Hematopoietic multipotent progenitor cell treated with erythropoietin and hydrocortisone succinate and interleukin-3 and kit ligand, for 8 days (in vitro differentiated cells): ENCODE measurements at places on chromosomes 4 and X.

DNA sequence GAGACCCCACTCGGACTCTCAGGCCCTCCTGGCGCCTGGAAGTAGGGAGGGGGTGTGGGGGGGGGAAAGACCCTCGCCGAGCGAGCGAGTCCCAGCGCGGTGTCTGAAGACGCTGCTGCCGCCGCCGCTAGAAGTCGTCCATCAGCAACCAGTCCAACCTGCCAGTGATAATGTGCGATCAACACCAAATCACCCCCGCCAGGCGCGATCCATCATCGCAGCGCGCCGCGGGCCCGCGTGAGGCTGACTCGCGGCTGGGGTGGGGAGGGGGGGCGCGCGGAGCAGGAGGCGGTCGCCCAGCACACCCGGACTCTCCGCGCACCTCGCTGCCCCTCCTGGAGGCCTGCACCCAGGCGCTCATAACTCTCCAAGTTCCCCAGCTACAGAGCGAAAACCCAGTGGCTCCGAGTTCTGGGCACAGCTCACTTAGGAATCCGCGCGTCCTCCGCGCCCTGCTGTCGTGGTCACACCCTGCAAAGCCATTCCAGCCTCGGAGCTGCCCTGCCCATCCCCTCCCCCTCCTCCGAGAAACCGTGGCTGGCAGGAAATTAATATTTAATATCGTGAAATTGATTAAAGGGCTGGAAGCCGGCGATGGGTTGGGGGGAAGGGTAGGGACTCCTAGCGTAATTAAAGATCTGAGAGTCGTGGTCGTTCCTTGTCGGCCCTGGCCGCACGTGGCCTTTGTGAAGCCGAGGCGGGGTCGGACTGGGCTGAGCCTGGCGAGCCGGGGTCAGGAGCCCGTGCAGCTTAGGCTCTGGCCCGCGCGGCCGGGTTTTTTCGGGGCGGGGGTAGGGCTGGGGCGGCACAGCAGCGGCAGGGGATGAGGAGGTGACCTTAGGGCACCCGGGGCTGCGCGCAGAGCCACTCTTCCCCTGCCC is 58.1 kb upstream of the BCOR start:
- no peak for DNase-seq

- DNase-seq = no peak
Observed at GRCh38 chr4:96016634-96017299, 176.9 kb downstream of the PDHA2 start.

GRCh38 chrX:44922980-44923379 is 50.0 kb downstream of the KDM6A start:
- no peak for DNase-seq

GRCh38 chr4:94412658-94413038 is 39.1 kb upstream of the PDLIM5 start:
- DNase-seq = peak; percentile 9

DNA sequence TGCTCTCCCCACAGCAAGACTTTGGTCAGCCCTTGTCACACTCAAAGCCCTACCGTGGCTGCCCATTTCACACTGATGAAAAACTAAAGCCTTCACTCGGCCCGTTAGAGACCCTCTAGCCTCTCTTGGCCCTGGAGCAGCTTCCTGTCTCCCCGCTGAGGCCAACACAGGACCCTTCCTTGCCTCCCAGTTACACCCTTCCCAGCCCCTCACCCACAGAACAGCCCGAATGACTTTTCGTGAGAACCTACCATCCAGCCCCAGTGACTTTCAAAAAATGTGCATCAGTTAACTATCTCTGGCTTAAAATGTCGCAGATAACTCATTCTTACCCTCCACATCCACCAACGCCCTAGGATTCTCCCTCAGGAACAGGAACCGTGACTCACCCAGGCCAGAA is 756 bp upstream of the TAF9B start:
- no peak for DNase-seq

GRCh38 chrX:117985241-117985640 is 131.4 kb downstream of the KLHL13 start:
- DNase-seq = no peak

DNA sequence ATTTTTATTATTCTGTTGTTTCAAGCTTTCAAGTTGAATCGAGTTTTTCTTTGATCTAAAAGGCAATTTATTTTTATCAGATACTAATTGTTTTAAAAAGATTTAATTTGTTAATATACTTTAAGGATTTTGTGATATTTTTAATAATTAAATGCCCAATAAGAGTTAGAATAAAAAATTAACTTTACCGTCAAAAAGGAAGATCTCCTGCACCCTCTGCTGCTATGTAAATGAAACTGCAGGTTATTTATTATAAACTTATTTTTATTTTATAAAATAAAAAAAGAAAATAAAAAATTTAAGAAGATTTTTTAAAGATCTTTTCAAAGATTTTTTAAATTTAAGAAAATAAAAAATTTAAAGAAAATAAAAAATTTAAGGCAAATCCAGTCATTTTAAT is 166.1 kb downstream of the CCSER1 start:
- DNase-seq = peak; percentile 12

GRCh38 chrX:39322496-39322895 is 521.2 kb downstream of the MID1IP1 start:
- DNase-seq = no peak

- no peak for DNase-seq
Observed at GRCh38 chrX:50644496-50644895, 169.5 kb downstream of the SHROOM4 start.

GRCh38 chr4:185865901-185866328 is 53.9 kb upstream of the SORBS2 start:
- no peak for DNase-seq

DNA sequence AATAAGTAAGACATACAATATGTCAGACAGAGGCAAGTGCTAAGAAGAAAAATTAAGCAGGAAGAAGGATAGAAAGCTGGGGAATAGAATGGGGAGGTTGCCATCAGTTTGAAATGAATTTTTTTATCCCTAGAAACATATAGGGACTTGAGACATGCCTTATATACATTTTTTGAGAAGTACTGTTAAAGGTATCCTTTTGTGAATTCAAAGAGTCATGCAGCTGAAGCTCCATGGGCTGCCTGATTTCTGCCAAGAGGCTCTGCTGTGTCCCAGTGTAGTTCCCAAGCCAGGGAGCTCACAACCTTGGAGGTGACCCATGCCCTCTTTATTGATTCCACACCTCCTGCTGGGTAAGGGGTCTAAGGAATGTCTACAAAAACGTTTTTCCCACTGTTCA is 564.6 kb upstream of the DIPK2B start:
- DNase-seq = no peak

DNA sequence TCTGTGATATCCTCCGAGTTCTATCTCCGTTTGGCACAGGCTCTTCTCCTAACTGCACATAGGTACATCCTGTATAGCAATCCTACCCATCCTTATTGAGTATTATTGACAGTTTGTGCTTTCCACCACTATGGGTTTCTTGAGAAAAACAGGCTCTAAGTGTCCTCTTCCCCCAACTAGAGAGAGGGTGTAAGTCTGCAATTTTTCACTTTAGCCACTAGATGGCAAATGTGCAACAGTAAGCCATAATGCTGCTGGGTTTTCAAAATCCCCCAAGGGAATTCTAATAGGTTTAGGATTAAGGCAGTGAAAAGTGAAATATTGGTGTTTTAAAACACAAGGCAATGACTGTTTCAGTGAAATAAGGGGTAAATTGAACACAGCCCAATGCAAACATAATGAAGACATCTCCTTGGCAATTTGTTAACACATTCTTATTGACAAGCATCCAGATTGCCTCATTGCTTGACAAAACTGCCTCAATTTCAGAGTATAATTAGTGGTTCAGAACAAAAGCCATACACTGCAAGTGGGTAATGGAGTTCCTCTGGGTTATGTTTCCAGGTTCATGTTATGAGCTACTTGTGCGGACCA is 239.0 kb upstream of the HTR2C start:
- DNase-seq = peak; percentile 30

DNA sequence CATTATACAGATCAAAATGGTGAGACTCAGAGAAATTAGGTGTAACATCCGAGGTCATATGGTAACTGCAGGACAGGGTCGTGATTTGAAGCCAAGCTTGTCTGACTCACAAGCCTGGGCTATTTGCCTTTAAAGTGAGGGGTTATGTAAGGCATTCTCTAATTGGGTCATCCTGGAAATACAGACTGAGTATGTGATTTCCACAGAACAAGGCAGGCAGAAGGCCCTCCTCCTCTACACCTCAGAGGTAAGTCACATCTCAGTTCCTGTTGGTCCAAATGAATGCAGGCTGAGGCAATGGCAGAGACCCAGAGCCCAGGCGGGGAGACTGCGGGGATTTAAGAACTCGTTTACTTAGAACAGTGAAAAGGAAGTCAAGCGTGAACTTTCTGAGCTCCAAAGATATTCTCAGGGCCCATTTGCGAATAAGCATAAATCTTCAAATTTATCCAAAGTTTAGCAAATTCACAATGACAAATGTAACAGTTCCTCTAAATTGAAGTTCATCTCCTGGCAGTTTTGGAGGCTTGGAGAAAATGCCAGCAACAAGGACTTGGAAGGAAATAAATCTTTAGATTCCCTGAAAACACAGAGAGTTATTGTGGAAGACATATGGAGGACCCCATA is 153.3 kb downstream of the LDB2 start:
- no peak for DNase-seq

GRCh38 chrX:482702-483203 is 96.0 kb upstream of the PPP2R3B start:
- no peak for DNase-seq

- no peak for DNase-seq
Observed at GRCh38 chr4:75036046-75036830, 103.3 kb downstream of the PARM1 start.

DNA sequence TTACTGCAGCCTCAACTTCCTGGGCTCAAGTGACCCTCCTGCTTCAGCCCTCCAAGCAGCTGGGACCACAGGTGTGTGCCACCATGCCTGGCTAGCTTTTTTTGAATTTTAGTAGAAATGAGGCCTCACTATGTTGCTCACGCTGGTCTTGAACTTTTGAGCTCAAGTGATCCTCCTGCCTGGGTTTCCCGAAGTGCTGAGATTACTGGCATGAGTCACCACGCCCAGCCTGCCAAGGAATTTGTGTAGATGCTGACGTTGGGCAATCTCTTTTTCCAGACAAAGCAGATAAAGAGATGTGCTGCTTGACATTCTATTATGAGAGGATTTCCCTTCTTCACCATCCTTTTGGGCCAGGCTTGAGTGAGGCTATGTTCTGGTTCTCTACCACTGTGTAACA is 254.5 kb upstream of the RPS6KA3 start:
- DNase-seq = no peak

- DNase-seq = no peak
Observed at GRCh38 chrX:130186651-130187050, 14.9 kb downstream of the RAB33A start.

DNA sequence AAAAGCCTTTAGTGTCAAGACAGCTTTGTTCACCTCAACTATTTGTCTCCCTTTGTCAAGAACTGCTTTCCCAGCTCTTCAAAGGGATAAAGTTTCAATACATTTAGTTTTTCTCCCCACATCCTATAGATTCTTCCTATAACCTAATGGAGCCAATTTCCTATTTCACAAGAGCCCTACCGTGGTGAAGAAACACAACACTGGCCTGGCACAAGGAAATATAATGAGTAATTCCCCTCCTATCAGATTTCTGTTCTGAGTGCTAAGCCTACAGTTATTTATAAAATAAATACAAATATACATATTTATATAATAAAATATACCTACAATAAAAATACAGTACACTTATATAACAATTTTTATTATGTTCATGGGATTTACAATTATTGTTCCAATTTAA is 89.9 kb downstream of the SHISA3 start:
- DNase-seq = no peak
